ENCODE measurements at places on chromosomes 12 and 14.

GRCh38 chr14:56854325-56854724 is 44.0 kb upstream of the OTX2 start:
- DNase-seq: no peak

DNA sequence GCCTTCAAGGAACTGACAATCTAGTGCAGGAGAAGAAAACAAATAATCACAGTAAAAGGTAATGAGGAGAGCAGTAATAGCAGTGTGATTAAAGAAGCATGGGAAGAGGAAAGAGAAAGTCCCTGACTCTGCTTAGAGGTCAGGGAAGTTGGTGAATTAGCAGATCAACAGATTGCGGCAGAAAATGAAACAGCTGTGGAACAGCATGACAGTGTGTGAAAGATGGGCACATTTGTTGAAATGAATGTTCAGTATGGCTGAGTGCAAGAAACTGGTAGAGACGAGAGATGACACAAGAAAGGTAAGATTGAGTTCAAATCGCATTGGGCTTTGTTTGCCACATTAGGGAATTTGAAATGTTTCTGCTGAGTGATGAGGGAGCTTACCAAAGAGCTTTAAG is 63.7 kb upstream of the RASSF8 start:
- DNase-seq: no peak

GRCh38 chr12:124673801-124674617 is 106.6 kb upstream of the NCOR2 start:
- DNase-seq: peak; percentile 59

GRCh38 chr14:99534863-99535262 is 53.7 kb downstream of the CCNK start:
- DNase-seq: peak; percentile 68

DNA sequence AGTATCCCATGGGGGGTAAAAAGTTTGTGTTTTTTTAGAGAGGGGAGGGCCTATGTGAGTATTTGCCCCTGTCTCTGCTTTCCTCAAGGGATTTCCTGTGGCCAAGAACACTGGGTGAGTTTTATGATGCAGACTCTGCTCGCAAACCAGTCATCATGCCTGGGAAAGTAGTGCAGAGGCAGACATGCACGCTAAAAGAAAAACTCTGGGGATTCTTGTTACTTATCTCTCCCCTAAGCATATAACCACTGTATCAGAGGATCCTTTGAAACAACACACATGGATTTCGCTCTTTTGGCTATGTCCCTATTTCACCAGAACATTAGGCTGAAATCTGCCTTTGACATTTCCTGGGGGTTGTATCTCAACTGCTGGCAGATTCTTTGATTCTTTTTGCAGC is 1845.8 kb upstream of the SEL1L start:
- DNase-seq: no peak

DNA sequence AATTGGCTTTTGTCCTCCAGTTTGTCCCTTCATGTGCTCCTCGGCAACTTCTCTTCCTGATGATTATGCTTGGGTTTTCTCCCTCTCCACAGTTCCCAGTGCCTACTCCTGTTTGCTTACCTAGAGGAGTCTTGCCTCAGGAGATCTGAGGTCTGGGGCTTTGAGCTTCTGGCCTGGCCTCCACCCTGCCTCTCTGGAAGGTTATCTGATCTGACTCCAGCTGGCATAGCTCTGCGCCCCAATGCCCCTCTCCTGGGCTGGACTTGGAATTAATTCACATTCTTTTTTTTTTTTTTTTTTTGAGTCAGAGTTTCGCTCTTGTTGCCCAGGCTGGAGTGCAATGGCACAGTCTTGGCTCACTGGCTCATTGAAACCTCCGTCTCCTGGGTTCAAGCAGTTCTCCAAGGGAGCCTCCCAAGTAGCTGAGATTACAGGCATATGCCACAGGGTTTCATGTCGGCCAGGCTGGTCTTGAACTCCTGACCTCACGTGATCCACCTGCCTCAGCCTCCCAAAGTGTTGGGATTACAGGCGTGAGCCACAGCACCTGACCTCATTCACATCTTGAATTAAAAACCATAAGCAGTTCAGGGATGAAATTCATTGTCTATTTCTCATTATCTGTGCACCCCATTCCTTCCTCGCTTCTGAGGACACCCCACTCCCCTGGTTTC is 33.5 kb downstream of the CFL2 start:
- DNase-seq: no peak

- no peak for DNase-seq
Observed at GRCh38 chr14:33377596-33378390, 439.1 kb downstream of the NPAS3 start.

DNA sequence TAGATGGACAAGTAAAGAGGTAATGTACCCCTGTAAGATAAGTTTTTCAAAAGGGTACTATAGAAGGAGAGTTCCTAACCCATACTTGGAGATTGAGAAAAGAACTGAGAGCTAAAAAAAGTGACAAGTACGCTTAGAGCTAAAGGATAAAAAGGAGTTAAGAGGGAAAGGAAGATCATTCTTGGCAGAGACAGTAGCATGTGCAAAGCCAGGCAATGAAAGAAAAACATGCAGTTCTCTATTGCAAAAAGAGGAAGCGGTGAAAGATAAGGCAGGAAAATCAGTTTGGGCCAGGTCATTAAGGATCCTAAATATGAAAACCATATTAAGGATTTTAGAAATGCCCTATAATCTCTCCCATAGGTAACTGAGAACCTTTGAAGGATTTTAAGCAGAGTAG is 500.4 kb upstream of the GARIN6 start:
- DNase-seq: no peak

- DNase-seq: no peak
Observed at GRCh38 chr12:20497707-20498106, 129.4 kb downstream of the PDE3A start.

GRCh38 chr12:54411391-54412241 is 7.5 kb downstream of the ITGA5 start:
- no peak for DNase-seq

DNA sequence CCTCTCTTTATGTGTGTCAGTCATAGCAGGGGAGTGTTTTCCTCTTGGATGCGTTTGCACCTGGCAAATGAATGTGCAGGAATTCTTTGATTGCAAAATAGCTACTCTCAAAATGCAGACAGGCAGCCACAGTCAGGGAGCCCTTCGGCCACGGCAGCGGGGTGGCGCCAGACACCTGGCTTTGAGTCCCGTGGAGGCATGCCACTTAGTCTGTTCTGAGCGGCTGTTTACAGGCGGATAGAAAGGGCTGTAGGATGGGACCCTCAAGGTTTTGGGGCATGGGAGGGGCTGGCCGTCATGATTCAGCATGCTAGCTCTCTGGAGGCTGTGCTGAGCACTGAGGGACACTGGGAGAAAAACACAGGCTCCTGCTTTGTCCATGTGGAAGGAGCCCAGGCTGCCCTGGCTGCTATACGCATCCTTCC is 117.1 kb downstream of the SLC25A47 start:
- peak; percentile 63 for DNase-seq

DNA sequence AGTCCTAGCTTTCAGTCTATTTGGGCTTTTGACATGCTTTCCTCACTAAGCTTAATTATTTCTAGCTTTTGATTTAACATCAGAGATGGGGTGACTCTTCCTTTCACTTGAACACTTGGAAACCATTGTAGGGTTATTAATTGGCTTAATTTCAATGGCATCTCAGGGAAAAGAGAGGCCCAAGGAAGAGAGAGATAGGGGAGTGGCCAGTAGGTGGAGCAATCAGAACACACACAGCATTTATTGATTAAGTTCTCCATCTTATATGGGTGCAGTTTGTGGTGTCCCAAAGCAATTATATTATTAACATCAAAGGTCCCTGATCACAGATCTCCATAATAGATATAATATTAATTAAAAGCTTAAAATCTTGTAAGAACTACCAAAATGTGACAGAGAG is 1466.1 kb upstream of the SEL1L start:
- DNase-seq: no peak

DNA sequence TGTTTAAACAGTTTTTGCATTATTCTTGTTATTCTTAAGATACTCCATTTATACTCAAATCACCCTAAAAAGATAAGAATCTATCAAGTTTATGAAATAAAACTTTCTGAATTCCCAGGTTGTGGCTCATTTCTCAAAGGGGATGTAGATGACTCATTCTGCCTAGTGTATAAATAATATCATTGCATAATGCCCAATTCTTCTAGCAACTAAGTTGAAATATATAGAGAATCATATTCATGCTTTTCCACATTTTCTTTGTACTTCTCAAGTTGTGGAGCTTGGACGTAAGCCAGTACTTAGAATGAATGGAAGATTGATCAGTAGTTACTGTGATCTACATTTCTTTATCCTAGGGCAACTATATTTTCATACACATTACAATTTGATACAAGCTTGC is 201.1 kb downstream of the PPFIA2 start:
- no peak for DNase-seq

- no peak for DNase-seq
Observed at GRCh38 chr12:130097798-130098255, 64.4 kb upstream of the FZD10 start.

- DNase-seq: no peak
Observed at GRCh38 chr12:130347588-130347987, 9.9 kb downstream of the PIWIL1 start.

GRCh38 chr12:104844123-104844522 is 114.0 kb downstream of the SLC41A2 start:
- no peak for DNase-seq

GRCh38 chr14:101960225-101960624 is 4.1 kb upstream of the DYNC1H1 start:
- no peak for DNase-seq

GRCh38 chr12:867905-868304 is 81.6 kb downstream of the RAD52 start:
- no peak for DNase-seq

DNA sequence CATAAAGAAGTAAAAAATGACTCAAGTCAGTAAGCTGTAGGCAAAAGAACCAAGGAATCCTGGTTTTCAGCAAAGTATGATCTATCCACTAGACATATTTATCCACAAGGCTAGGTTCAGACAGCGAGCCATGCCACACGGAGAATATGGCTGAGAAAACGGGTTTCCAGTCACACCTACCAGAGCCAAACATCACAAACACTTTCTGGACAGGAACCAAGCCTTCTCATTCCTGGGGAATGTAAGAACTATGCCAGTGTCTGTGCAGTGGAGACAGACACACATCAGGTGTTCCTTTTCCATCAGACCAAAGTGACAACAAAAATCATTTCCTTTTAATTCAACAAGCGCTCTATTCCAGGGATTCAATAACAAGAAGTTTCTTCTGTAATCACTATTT is 41.1 kb downstream of the AREL1 start:
- DNase-seq: no peak

GRCh38 chr14:85085981-85086380 is 444.0 kb upstream of the FLRT2 start:
- no peak for DNase-seq

DNA sequence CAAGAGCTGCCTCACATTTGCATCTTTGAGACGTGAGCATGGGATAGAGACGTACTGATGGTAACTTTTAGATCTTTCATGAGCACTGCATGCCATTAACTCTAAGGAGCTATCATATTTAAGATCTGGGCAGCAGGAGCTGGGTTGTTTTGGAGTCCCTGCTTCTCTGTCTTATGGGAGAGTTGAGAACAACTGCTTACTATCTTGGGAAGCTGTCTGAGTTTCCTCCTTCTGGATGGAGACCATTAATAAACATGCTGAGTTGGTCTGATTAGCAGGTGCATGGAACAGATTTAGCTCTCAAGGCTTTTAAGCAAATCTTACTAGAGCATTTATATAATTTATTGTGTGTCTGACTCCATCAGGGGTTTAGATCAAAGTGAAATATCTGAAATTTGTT is 119.3 kb upstream of the CCDC198 start:
- DNase-seq: no peak

DNA sequence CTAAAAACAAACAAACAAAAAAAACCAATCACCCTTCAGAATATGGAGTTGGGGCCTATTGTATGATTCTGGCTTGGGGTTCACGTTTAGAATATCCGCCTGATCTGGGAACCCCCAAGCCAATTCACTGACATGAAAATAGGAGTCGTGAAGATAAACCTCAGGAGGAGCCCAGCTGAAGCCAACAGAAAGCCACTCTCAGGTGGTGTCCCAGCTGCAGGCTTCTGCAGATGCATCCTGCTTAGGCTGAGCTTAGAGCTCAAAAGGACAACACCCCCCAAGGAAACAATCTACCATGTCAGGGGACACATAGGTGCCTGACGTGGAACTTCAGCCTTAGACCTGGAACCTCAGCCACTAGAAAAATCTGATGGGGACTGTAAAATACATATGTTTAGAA is 51.9 kb downstream of the SYNE3 start:
- DNase-seq: no peak

DNA sequence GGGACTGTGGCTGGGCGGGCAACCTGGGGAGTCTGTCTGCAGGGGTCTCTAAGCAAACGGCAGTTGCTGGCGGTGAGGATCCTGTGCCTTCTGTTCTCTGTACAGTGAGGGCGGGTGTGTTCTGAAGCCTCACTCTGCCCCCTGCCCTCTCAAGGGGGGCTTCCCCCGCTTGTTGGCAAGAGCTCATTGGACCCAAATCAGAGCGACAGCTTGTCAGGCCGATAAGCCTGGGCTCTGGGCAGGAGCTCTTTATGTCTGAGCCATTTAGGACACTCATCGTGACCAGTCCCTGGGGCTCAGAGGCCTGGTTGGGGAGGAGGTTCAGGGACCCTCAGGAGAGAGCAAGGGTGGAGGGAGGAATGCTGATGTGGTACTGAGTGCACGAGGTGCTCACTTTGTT is 136.0 kb downstream of the TSPAN9 start:
- DNase-seq: no peak

- no peak for DNase-seq
Observed at GRCh38 chr12:9906873-9907272, 25.3 kb downstream of the CLEC2A start.

DNA sequence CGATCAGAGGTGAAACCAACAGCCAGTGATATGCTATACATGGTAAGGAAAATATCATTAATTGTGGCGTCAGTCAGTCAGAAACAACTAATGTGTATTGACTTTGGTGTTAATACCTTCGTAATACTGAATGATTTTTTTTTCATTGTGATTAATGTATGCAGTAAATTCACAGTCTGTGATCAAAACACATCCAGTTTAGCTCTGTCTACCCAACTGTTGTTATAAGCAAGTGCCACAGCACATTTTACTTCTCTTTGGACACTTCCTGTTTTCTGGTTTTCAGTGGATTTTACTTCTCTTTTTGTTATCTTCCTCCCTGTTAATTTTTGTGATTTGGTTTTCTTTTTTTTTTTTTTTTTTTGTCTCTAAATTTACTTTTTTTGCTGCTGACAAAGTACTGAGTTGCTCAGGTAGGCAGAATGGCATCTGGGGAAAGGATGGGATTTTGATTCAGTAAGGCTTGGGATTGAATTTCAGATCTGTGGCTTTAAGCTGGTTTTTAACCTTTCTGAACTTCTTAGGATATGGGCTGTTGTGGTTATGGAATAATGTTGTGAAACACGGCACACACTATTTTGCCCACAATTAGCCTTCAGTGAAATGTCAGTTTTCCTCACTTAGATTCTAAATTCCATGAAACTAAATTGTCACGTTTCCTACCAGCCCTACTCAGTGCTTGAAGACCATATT is 604 bp downstream of the GLIPR1 start:
- no peak for DNase-seq

- DNase-seq: no peak
Observed at GRCh38 chr12:118119449-118119879, 15.7 kb upstream of the VSIG10 start.
